ENCODE measurements at places on chromosomes 6 and 20.

GRCh38 chr6:74073429-74073828, 377.4 kb downstream of the CD109 start:
- peak; percentile 72 for DNase-seq

DNA sequence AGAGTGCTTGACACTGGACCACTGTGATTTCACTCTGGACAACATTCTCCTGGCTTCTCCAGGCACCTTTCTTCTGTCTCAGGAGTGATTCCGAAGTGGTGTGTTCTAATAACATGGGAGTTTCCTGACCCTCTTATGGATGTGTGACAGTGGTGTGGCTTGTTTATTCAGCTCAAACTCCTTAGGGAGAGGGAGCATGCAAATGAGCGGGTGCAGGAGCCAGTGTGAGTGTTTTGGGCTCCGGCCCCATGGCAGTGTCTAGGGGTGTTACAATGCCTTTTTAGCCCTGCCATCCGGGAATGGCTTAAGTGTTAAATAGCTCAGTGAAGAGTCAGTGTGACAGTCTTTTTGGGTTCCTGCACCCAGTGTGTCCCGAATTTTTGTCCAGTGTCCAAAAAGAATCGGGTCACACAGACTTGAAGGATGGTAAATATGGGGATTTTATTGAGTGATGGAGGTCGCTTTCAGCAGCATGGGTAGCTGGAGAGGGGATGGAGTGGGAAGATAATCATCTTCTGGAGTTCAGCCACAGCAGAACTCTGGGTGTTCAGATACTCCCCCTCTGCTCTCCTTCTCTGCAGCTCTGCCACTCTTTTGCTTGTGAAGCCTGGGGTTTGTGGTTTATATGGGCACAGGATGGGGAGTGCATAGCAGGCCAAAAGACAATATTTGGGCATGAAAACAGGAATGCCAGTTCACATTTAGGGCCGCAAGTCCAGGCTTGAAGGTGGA, 928.9 kb upstream of the CITED2 start:
- DNase-seq: no peak

GRCh38 chr20:47509104-47509661, 7.5 kb downstream of the NCOA3 start:
- DNase-seq: no peak

DNA sequence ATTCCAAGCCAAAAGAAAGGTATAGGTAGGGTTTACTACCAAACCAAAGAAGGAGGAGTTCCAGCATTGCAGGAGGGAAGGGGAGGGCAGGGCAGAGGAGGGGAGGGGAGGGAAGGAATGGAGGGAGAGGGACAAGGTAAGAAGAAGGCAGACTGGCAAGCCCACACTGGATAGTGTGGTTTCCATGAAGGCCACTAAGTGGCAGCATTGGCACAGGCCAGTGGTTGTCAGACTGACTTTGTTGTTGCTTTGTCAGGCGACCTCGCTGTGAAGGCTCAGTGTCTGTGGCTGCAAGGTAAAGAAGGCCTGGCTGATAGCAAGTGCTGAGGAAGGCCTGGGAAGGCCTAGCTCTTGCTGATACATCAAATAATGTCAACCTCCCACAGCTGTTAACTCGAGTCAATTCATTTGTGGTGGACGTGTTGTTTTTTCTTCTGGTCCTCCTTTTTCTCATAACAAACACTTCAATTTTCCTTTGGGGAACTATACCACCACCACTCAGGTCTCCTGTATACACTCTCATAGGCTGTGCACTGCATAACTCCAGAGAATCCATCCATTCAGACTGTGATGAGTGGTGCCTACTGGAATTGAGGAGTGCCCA, 7.7 kb upstream of the ZNF334 start:
- DNase-seq: peak; percentile 30

DNA sequence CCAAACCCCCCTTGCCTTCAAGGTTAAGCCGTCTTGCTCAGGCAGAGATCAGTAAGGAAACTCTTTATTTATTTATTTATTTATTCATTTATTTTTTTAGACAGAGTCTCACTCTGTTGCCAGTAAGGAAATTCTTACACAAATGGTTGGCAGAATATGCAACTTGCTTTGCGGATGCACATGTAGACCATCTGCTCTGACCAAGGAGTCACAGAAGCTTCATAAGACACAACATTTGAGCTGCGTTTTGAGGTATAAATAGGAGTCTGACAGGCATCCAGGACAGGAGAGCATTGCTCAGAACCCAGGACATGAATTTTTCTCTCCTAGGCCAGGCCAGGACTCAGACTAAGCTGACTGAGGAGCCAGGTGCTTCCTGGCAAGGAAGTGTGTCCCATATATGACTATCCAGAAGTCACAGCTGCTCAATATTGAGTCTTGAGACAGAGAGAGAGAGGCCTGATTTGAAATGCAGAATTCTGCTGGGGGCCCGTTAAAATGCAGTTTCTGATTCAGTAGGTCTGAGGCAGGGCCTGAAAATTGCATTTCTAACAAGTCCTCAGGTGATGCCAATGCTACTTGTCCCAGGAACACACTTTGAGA, 43.9 kb downstream of the HLA-A start:
- no peak for DNase-seq

DNA sequence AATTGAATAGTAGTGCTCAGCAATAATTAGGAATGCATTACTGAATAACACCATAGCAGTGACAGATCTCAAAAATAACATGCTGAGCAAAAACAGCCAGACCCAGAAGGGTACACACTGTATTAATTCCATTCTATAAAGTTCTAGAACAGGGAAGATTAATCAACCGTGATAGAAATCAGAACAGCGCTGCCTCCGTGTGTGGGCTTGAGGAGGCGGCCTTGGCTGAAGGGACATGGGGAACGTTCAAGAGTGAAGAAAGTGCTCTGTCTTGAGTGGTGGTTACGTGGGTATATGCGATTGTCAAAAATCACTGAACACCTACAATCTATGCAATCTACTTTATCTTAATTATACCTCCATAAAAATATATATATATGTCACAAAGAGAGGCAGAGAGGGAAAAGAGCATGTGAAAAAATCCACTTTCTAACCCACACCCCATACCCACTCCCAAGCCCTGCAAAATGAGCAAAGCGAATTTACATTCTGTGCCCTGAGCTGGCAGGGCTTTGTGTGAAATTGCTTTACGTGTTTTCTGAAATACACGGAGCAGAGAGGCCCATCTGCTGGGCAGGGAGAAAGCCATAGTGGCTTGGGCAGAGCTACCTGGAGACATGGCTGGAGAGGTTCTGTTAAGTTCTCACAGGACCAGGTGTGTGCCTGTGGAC, 74.4 kb downstream of the NFATC2 start:
- DNase-seq: no peak

DNA sequence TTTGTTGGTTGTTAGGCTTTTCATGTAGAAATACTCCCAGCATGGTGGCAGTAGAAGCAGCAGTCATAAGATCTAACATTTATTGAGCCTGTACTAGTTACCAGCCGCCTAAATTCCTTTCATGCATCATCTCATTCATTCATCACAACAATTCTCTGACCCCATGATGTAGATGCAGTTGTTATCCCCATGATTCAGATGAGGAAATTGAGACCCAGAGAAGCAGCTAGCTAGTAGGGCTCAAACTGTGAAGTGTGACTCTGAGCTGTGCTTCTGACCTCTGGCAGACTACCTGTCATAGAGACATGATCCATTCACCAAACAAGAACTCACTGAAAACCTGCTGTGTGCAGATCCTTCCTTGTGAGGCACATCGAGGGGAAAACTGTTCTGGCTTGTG, 16.9 kb downstream of the RREB1 start:
- no peak for DNase-seq

DNA sequence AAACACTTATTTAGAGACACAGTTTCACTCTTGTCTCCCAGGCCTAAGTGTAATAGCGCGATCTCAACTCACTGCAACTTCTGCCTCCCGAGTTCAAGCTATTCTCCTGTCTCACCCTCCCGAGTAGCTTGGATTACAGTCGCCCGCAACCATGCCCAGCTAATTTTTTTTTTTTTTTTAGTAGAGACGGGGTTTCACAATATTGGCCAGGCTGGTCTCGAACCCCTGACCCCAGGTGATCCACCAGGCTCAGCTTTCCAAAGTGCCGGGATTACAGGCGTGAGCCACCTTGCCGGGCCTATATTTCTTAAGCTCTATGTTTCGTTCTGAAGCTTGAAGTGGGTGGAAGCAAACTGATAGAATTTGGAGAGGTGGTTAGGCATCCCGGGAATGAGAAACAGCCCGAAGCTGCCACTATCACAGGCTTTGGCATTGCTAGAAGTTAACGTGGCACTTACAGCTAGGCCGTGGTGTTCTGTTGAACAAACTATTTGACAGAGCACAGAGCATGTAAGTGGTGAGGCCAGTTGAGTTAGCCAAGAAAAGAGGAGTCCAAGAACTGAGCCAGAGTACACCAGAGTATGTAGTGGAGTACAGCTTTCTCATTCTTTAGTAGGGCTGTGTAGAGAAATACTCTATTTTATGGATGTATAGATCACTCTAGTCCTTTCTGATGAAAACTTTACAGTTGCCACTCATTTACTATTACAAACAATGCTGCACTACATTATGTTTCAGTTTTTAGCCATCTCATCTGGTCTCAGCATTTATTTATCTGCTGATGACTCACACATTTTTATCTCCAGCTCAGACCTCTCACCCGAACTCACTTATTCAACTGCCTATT, 62.0 kb upstream of the HFE start:
- DNase-seq: peak; percentile 67

GRCh38 chr6:148857798-148858390, 111.1 kb downstream of the UST start:
- peak; percentile 92 for DNase-seq

DNA sequence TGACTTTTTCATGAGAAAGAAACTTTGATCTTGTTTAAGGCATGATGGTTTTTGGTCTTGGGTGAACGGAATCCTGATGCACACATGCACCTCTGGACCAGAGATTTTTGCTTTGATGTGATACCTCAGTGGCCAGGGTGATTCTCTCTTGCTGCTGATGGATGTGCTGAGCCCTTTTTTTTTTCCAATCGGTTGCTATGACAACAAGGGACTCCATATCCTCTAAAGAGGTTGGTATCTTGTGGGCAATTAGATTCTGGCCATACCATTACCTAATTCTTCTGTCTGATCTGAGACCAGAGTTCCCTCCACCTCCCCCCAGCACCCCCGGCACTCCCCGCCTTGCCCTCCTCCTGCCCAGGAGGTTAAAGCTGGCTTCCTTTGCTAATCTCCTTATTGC, 24.9 kb downstream of the PDYN start:
- no peak for DNase-seq

- no peak for DNase-seq
Observed at GRCh38 chr6:16503970-16504415, 257.3 kb downstream of the ATXN1 start.

- no peak for DNase-seq
Observed at GRCh38 chr20:47487175-47487917, 14.3 kb upstream of the NCOA3 start.

- DNase-seq: no peak
Observed at GRCh38 chr6:72972579-72972978, 252.7 kb downstream of the KHDC1L start.

- peak; percentile 34 for DNase-seq
Observed at GRCh38 chr6:36430351-36430750, 12.3 kb downstream of the PXT1 start.

DNA sequence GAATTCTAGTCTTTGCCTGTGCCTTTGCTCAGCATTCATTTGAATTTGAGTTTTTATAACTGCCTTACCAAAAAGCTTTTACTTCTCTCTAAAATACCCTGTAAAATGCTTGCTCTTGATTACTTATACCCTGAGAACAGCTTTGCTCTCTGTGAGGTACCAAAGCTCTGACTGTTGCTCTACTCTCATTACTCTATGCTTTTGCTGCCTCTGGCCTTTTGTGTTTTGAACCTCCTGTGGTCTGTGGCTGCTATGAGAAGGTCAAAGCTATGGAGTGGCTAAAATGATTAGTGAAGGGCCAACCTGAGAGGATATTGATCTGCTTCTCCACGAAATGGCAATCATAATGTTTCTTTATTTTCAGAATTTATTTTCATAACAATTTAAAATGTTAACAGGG, 375.6 kb upstream of the IMPG1 start:
- no peak for DNase-seq

GRCh38 chr6:17585766-17586490, 14.2 kb upstream of the FAM8A1 start:
- DNase-seq: no peak

GRCh38 chr6:138864343-138864890, 68.5 kb downstream of the ECT2L start:
- DNase-seq: no peak

DNA sequence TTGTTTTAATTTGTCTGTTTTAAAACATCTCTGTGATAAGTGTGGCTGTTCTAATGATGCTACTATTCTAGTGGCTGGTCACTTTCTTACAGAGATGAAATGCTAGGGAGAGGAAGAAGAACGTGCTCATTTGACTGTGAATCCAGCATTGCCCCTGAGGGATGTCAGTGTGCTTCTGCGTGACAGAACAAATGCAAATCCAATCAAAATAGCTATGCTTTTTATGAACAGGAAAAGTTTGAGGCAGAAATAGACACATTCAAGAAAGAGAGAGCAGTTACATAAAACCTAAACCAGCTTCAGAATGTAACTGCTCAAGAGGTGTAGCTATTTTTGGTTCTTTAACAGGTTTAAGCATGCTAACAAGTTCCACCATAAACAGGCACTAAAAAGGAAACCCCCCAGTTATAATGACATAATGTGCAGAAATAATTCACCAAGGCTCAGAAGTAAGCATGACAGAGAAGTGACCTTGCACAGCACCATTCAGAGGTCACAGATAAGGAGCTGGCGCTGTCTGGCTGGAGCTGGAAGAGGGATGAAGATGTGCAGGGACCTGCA, 385.3 kb downstream of the EPM2A start:
- no peak for DNase-seq

DNA sequence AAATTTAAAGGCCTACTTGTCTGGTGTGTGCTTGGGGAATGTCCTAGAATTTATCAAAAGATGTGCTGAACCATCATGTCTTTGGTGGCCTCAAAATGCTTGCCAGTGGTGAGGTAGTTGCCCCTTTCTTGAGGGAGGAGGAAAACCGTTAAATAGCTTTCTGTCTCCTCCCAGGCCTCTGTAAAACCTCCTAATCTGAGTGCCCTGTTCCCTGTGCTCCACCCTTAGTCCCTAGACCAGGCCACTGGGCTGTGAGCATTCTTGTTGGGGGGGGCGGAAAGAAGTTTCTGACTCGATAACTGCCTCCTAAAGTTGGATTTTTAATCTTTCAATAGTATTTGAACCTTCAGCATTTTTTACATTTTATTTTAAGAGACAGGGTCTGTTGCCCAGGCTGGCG, 23.1 kb downstream of the JARID2 start:
- no peak for DNase-seq

GRCh38 chr6:166477647-166478365, 95.1 kb upstream of the MPC1 start:
- no peak for DNase-seq

DNA sequence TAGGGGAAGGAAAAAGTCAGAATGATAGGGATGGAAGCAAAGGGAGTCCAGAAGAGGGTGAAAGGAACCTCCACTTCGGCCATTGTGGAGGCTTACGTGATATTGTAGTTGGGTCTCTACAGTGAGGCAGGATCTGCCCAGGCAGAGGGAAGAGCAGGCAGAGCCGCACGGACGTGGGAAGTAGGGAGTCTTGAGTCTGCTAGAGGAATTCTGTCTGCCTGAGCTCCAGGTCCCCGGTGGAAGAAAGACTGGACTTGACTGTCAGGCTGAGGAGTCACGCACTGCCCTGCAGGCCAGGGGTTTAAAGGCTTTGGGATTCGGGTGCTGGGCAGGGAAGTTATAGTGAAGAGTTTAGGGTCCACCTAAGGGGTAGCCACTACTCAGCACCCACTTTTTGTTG, 16.4 kb downstream of the TGM6 start:
- no peak for DNase-seq
